ENCODE measurements at places on chromosomes 16 and 17. TPM values are rescaled to one million over a fixed set of nuclear protein-coding genes. Genes with fewer than 3 reads are reported as not detected.

MT1M gene
- total RNA-seq: 0.17 TPM

NUPR1 gene
- 13.1 TPM for total RNA-seq

ABCC1 gene
- total RNA-seq: 73.1 TPM

VTN gene
- total RNA-seq: 24.7 TPM

PPP1R27 gene
- total RNA-seq: 0.35 TPM

ELMO3 gene
- total RNA-seq: 0.80 TPM

DHRS13 gene
- total RNA-seq: 7.1 TPM

PLA2G10 gene
- 0.33 TPM for total RNA-seq

KRT16 gene
- total RNA-seq: 1.6 TPM

MPG gene
- total RNA-seq: 61.1 TPM

VAT1L gene
- not detected for total RNA-seq

TLCD3B gene
- 0.23 TPM for total RNA-seq

KRTAP1-5 gene
- not detected for total RNA-seq

HASPIN gene
- 12.3 TPM for total RNA-seq

PTX4 gene
- total RNA-seq: 0.03 TPM

FGF11 gene
- total RNA-seq: 0.85 TPM

BIRC5 gene
- 103 TPM for total RNA-seq

KRT17 gene
- total RNA-seq: 0.66 TPM

SMIM36 gene
- total RNA-seq: not detected

CCDC144A gene
- total RNA-seq: 1.2 TPM

TBC1D3C gene
- total RNA-seq: not detected

GPR142 gene
- not detected for total RNA-seq

BAHCC1 gene
- total RNA-seq: 7.7 TPM

ADGRG1 gene
- 148 TPM for total RNA-seq

SULT1A2 gene
- total RNA-seq: 0.07 TPM

PRCD gene
- total RNA-seq: not detected

RGS11 gene
- total RNA-seq: 4.4 TPM

GPRC5B gene
- total RNA-seq: 36.5 TPM

SLC6A2 gene
- 0.05 TPM for total RNA-seq

RAB11FIP3 gene
- 28.1 TPM for total RNA-seq

SPATA22 gene
- total RNA-seq: not detected

CLDN9 gene
- 0.31 TPM for total RNA-seq

ESRP2 gene
- total RNA-seq: 0.18 TPM

ATF7IP2 gene
- 10.6 TPM for total RNA-seq

KRTAP9-2 gene
- total RNA-seq: not detected

TBC1D3K gene
- total RNA-seq: not detected

TBC1D3B gene
- 3.5 TPM for total RNA-seq

OTOP3 gene
- not detected for total RNA-seq

SGF29 gene
- total RNA-seq: 22.2 TPM

MRTFB gene
- total RNA-seq: 12.7 TPM

PRSS36 gene
- total RNA-seq: 2.1 TPM

TPSB2 gene
- not detected for total RNA-seq

SLC13A5 gene
- 0.17 TPM for total RNA-seq

OMG gene
- not detected for total RNA-seq

KRTAP4-6 gene
- total RNA-seq: not detected

CDH5 gene
- 0.15 TPM for total RNA-seq

MAP2K6 gene
- 7.2 TPM for total RNA-seq
